SIG-M5 (cell line): ENCODE measurements at places on chromosomes 6 and 20.

DNA sequence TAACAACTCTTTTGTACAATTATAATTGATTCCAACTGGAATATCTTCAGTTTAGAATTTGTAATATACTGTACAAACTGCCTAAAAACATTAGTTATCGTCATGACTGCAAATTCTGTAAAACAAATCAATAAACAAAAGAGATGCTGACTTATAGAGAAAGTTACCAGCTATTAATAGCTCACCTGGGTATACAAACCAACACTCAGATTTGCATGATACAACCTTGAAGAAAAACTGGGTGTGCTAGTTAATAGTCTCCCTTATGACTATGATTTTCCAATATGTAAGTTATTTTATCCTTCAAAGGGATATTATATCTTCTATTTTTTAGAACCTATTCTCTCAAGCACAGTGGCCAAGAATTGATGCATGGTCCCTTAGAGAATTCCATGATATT, 698.5 kb downstream of the FRK start:
- no peak for DNase-seq

DNA sequence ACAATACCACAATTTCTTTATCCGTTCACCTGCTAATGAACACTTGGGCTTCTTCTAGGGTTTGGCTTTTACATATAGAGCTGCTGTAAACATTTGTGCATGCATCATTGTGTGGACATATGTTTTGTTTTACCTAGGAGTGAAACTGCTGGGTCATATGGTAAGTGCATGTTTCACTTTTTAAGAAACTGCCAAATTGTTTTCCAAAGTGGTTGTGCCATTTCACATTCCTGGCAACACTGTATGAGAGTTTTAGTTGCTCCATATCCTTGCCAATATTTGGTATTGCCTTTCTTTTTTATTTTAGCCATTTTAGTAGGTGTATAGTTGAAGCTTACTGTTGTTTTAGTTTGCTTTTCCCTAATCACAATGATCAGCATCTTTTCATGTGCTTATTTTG, 14.1 kb upstream of the RPN2 start:
- DNase-seq = no peak

- no peak for DNase-seq
Measured at GRCh38 chr20:32639284-32639683, 34.5 kb downstream of the C20orf203 start.

- DNase-seq = no peak
Measured at GRCh38 chr6:27312950-27313271, 838 bp upstream of the POM121L2 start.
